ENCODE measurements at places on chromosomes 5 and 9. TPM values are rescaled to one million over a fixed set of nuclear protein-coding genes. Genes with fewer than 3 reads are reported as not detected.

The MTAP gene
- total RNA-seq: 70.2 TPM

The ADGRV1 gene
- not detected for total RNA-seq

DNA sequence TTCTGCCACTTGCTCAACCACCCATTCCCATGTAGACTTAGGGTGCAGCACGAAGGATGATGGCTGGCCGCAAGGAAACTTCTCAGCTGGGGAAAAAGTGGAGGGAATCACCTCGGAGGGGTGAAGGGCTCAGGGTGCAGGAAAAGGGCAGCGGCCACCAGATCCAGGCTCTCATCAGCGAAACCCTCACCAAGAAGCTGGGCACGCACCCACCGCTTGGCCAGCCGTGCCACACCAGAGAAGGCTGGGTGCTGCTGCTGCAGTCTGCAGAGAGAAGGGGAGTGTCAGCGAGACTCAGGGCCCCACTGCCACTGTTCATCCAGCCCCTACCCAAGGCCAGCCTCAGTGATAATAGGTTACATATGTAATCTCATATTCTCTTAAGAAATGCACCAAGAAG is 8.6 kb downstream of the NOL6 start:
- DNase-seq: no peak

- no peak for DNase-seq
These were observed 27.3 kb upstream of the PHYKPL start for GRCh38 chr5:178259623-178260536.

GRCh38 chr9:69964446-69964845 is 79.2 kb upstream of the MAMDC2 start:
- no peak for DNase-seq

- DNase-seq: no peak
These were observed 75.7 kb upstream of the PIK3R1 start for GRCh38 chr5:68139611-68140441.

DNA sequence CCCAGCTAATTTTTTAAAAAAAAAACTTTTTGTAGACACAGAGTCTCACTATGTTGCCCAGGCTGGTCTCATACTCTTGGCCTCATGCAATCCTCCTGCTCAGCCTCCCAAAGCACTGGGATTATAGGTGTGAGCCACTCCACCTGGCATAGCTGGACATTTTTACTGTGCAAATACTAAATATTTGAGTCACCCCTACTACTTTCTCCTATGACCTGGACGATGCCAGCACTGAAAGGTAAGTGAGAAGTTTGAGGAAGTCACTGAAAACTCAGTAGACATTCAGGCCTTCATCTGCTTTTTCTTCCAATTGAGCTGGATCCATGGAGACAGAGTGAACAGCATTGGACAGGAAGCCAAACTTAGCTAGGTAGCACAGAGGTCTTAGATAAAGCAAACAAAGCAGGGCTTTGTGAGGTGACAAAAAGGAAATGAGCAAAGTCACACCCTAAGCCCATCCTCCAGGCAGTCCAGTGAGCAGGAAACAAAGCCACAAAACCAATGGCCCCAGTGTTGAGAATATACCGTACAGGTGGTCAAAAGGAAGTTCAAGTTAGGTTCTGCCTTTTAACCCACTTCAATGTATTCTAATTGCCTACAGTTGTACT is 192.6 kb upstream of the RASA1 start:
- DNase-seq: peak; percentile 49

DNA sequence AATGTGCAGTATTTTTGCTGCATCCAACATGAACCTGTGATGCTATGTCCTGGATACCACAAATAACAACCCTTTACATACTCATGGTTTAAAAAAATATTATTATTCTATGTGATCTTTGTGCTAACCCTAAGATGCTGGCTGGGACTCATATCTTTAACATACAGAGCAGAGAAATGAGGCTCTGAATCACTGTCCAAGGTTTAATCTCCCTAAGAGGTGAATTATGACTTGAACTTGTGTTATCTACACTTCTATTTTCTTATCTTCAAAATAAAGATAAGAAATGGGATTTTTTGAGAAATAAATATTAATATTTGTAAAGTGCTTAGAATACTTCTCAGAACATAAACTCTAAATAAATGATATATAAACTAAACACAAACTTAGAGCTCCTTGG is 68.8 kb upstream of the GRIA1 start:
- no peak for DNase-seq

The INSL6 gene
- total RNA-seq: not detected

The CCDC187 gene
- 0.07 TPM for total RNA-seq

The ARHGEF39 gene
- total RNA-seq: 16.0 TPM

DNA sequence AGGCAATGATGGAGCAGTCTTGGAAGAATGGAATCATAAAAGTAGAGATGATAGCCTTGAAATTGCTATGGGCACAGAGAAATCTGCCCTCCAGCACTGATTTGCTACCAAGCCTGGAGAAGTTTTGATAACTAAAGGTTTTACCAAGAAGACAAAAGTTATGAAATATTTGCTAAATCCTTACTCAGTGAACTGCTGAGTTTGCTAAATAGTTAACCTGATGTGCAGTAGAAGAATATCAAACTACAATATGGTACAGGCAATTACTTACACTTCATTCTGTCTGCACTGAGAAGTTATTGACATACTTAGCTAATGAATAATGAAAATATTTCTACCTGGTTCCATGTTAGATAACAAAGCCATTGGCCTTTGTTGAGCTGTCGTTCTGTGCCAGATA is 124.5 kb downstream of the SGCD start:
- DNase-seq: no peak

The PPP2R2B gene
- total RNA-seq: 0.65 TPM

GRCh38 chr5:42807722-42808447 is 3.8 kb downstream of the SELENOP start:
- no peak for DNase-seq

The CCDC192 gene
- not detected for total RNA-seq

The SLC36A3 gene
- total RNA-seq: not detected

The KCNIP1 gene
- total RNA-seq: not detected

The ZBED3 gene
- 5.2 TPM for total RNA-seq

- DNase-seq: no peak
These were observed 23.0 kb downstream of the PCSK1 start for GRCh38 chr5:96410013-96410412.

The PCDHB11 gene
- not detected for total RNA-seq

- DNase-seq: no peak
These were observed 290.2 kb upstream of the POU5F2 start for GRCh38 chr5:94031631-94032030.

The IFNE gene
- total RNA-seq: not detected

DNA sequence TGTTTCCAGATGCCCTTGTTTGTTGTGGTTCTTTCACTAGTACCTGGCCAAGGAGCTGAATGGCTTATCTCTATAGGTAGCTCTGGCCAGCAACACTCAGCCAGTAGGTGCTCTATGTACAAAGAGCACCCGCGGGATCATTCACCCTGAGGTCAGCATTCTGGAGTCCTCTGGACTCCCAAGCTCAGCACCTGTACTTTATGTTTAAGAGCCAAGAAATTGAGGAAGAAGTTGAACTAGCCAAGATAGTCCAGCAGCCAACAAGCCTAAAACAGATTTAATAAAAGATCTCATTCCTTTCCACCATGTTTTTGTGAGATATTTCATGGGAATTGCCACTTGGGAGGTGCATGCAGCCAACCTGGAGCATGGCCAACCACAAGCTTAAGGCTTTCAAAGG is 242.6 kb upstream of the PAPPA start:
- DNase-seq: no peak

- no peak for DNase-seq
These were observed 123.4 kb downstream of the ESM1 start for GRCh38 chr5:54862036-54862435.

DNA sequence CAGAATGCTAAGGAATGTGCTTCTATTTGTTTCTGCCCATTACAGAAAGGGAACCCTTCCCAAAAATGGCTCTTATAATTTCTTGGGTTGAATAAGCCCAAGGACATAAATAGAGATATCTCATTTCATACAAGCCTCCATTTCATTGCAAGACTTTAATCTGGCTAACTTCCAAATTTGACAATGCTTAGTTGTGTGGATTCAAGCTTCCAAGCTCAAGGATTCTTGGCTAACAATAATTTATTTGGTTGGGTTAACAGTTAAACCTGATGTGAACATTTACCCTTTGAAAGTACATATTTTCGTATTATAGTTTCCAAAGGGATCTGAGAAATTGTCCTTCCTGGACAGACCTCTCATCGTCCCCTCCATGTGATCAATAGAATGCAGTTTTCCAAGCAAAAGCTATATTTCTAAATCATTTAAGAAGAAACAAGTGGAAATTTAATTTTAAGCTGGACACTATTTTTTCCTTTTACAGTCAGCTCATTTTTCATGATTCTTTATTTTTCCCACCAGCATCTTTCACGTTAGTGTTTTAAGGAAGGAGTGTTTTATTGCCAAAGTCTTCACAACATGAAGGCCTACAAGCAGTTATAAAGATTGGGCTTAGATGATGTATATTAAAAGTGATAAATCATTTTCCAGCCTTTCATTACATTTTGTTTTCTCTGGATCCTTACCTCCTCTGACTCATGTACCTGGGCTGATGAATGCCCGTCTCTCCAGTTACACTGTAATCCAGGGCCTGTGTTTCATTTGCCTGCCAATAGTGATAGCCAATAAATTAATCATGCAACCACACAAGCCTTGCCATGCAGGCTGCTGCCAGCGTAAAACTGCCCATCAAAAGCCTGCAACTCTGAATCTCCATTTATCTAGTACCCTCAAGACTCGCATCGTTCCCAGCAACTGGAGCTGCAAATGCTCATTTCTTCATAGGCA is 176.7 kb downstream of the NTRK2 start:
- DNase-seq: no peak

DNA sequence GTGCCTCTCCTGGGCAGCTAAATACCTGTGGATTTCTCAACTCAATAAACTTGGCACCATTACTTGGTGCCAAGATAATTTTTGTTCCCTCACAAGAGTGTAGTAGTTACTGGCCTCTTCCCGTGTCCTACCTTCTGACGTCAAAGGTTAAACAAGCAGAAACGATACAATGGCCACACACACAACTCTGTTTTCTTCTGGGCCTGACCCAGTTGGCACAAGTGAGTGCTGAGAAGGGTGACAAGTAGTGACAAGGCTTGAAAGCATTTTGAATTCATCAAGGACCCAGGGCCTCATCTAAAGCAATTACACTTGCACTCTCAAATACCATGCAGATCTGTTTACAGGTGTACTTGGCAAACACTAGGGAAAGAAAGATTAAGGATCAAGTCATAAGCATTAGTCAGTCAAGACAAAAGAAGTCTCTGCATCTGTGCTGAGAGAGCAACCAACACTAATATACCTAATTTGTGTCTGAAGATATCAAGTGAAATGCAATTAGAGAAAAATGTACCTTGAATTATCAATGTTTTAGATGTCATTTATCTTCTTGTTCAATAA is 30.8 kb downstream of the RASEF start:
- no peak for DNase-seq

DNA sequence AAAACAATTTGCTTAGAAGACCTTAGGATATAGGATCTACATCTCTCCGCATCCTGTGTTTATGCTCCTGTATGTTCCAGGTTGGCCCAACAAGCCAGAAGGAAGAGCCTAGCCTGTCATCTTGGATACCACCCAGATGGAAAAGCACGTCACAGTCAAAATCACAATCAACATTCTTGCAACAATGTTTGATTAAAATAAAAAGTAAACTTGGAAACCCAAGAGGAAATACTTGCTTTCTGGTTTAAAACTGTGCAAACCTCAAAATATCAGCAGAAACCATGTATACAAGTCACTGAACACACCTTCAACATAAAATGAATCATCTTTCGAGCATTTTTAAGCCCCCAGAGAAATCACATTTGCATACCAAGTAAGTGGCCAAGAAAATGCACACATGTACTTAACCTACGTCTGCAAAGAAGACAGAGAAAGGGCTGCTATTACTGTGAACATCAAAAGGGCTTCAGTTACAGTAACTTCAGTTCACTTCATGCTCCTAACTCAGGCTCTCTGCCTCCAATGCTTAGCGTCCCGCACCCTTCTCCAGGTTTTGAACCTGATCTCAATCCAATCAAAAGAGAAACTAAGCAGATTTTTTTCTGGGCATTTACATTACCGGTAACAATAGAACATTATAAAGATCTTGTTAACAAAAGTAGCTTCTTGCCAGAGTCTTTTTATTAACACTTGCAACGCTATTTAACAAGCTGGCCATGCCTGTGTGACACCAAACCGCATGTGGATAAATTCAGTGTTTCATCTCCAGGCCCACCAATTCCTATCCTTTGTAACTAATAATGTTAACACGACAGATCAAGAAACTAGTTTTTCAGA is 1.3 kb downstream of the ENC1 start:
- DNase-seq: no peak

DNA sequence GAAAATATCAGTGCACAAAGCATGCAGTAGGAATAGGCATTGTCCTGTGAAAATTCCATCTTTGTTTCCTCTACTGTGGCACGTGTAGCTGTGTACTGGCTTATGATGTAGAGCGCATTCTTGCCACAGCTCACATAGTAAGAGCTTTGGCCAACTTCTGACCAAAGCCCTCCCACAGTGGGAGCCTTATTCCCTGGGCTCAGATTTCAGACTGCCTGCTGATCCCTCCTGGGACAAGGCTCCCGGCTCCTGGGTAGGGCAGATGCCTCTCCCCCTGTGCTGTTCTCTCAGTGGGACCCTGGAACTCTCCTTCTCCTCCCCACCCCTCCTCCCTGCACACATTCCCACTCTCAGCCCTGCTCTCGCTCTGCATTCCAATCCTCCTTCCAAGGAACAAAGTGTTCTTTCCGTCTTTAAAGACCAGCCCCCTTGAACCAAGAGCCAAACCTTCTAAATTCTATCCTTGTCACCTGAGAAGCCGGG is 17.5 kb downstream of the LCP2 start:
- peak; percentile 11 for DNase-seq

The GPX8 gene
- not detected for total RNA-seq

DNA sequence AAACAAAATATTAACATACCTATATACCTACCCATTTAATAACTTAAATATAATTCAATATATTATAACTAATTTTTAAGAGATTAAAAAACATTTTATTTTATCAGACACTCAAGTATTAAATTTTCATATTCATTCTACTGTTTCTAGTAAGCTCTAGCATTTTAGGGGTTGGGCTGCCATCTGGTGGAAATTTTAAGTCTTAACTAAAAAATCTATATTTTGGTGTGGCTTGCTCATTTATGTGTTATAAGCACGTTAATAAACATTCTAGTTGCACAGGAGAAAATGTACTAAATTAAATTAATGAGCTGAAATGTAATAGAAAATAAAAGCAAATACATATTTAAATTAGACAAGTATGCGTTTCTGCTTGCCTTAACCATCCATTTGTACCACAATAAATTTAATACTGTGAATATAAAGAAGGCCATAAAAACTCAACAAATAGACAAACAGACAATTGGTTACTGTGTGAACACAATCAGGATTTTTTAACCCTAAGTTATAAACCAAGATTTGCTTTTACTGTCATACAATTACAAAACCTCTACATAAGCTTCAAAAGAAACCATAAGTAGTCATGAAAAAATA is 1728.3 kb upstream of the CDH9 start:
- peak; percentile 2 for DNase-seq

DNA sequence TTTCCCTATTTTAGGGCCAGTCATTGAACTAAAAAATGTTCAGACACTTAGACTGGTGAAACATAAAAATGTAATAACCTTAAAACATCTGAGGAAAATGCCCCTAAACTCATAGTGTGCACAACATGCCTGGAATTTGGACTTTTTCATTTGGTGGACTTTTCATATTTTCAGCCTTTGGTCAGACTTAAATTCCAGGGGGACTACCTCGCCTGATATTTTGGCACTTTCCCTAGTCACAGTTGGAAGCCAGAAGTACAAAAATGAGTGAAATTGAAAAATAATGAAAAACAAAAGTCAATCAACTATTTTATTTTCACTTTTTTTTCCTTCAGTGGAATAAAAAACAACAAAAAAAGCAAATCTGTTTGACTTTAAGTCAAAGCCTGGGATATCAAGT is 256.2 kb downstream of the ACTL7B start:
- DNase-seq: no peak

GRCh38 chr5:128870373-128870772 is 94.9 kb upstream of the SLC27A6 start:
- DNase-seq: no peak

Data from activated CD8-positive, alpha-beta T cell treated with anti-CD3 and anti-CD28 coated beads for 36 hours (primary cell).